RWPE1 (cell line): ENCODE measurements at places on chromosomes 12 and 14.
A peak's percentile ranks its signal among the peaks of the same experiment; 100 is the strongest.

DNA sequence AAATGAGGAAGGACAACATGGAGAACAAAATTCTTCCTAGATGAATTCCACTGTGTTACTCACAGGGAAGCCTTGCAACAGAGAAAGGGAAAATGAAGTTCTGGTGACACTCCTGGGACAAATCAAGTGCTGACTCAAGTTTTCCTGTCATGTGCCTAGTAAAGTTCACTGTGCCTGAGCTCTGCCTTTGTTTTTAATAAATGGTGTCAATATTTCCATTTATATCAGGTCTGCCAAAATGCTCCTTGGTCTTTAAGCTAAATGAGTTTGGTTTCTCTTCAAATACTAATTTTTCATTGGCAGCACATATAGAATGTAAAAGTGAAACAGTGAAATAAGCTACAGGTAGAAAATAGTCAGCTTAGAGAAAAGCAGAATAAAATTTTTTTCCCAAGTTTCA is 33.0 kb downstream of the HIGD1C start:
- no peak for DNase-seq

- DNase-seq, result no peak
Measured at GRCh38 chr12:122523280-122523679, 3.5 kb downstream of the RSRC2 start.

- no peak for DNase-seq
Measured at GRCh38 chr14:103360548-103360947, 24.7 kb upstream of the MARK3 start.

DNA sequence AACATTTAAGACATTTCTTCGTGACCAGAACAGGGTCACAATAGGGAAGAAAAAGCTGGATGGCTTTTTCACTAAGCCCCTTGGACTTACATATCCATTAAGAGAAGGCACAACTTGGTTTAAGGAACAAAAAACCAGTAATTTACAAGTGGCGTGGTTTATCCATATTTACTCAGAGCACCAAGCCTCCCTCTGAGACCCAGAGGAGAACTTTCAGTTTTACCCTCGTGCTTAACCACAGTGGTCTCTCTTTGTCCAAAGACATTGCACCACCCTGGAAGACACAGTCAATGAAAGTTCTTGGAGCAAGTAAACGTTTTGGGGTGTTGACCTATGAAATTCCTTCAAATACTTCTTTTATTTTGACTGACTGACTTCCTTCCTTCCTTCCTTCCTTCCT is 52.5 kb downstream of the SSPN start:
- DNase-seq, result no peak

DNA sequence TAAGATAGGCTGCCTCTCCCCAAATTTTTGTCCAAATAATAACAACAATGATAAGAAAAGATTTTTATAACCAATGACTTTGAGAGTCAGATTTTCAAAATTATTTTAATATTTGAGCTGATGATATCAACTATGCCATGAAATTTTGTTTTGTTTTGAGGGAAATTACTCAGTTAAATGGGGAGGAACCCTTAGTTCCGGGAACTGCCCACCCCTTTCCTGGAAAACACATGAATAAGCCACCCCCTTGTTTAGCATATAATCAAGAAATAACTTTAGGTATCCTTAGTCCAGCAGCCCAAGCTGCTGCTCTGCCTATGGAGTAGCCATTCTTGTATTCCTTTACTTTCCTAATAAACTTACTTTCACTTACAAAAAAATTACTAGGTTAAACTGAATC is 61.4 kb downstream of the HMGA2 start:
- no peak for DNase-seq

- no peak for DNase-seq
Measured at GRCh38 chr12:94674051-94674451, 23.7 kb upstream of the TMCC3 start.

- no peak for DNase-seq
Measured at GRCh38 chr14:60229614-60230013, 19.4 kb upstream of the PPM1A start.

DNA sequence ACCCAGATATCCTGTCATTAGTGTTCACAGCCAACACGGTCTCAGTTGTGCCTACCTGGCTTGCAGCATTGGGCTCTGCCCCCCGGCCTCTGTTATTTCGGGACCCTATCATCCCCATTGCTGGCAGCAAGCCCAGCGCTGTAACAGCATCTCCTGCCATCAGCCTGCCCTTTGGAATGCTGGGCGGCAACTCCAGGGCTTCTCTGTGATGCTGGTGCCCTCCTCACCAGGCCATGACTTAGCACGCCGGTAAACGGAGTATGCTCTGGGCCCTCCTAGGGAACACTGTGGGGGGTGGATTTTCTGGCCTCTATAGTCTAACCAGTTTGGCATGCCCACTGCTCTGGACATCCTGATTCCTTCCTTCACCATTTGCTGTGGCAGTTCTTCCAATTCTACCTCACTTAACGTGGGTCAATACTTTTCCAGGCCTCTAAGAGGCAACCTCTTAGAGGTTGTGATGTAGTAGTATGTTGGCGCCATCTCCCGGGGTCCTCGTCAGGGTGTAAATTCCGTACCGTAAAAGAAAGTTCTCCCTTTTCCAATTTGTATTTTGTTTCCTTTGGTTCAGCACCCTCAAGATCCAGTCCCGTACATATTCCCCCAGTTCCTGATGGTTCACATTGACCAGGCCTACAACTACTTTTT is 80.0 kb downstream of the SINHCAF start:
- peak; percentile 34 for DNase-seq

DNA sequence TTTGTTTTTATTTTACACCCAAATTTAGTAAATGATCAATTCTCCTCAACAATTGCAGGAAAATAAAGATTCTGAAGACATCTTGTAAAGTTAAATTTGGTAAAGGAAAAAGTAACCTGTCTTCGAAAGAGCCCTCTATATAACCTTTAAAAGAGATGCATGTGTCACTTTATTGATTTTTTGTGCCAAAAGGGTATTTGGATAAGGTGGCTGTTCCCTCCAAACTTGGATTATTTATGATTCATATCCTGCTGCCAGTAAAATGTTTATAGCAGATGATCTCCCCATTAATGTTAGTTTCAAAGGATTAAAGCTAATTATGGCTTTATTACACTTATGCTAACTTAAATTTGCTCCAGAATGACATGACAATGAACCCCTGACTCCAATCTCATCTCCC is 98.8 kb downstream of the DUSP6 start:
- no peak for DNase-seq

DNA sequence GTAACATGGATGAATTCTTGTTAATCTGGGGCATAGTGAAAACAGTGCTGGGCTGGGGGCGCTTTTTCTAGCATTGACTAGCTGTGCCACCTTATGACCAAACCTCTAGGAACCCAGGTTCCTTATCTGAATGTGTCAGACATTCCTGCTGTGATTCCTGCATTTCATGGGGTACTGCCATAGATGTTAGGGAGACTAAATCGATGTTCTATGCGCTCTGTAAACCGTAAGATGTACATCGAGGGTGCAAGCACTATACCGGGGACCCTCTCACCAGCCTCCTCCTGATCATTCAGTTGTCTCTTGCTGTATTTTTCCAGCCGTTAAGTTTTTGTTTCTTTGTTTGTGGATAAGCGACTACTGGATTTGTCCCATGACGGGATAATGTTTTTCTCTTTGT is 170.9 kb upstream of the PARP11 start:
- no peak for DNase-seq

DNA sequence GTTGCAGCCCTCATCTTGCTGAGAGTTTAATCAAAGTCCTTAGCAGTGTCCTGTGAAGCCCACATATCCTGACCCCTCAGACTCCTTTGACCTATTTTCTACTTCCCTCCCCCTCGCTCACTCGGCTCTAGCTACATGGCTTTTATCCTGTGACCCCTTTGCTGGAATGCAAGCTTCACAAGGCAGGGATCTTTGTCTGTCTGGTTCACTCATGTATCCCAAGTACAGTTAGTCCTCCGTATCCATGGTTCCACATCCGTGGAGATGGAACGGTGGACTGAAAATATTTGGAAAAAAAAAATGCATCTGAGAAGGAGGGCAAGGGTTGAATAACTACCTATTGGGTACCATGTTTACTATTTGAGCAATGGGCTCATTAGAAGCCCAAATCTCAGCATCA is 173.8 kb downstream of the BCAT1 start:
- DNase-seq, result no peak

DNA sequence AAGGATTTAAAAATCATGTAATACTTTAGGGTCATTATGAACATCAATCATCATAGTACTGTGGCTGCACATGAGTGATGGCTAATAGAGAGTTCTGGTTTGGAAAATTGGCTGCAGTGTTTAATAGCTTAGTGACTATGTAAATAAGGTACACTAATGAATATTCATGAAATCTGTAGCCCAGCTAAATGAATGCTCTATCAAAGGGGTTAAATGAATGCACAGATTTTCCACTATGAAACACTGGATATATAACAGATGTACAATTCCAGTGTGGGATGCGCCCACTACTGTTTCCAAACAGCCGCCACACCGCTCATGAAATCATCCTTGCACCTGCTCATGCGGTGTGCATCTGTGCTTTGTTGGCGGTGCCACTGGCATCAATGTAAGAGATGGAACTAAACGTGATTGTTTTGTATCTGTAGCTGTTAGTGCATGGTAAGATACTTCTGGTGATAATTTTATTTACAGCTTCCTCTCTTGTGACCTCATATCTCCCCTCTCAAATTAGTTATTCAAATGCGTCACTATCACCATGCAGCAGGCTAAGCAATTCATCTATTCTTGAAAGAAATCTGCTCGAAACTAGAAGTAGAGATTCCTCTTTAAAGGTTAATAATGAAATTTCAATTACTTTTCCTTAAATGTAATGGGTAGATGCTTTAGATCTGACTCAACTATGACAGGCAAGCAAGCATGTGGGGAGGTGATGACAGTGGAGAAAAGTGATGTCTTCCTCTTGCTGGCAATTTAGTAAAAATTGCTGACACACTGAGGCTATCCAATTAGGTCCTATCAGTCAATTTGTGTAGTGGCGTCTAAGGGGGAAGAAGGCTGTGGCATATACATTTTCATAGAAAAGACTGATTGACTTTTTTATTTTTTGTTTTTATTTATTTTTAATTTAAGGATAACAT is 433.6 kb downstream of the AEBP2 start:
- DNase-seq, result no peak

GRCh38 chr12:92439420-92439805 is 263.4 kb upstream of the PLEKHG7 start:
- peak; percentile 73 for DNase-seq

DNA sequence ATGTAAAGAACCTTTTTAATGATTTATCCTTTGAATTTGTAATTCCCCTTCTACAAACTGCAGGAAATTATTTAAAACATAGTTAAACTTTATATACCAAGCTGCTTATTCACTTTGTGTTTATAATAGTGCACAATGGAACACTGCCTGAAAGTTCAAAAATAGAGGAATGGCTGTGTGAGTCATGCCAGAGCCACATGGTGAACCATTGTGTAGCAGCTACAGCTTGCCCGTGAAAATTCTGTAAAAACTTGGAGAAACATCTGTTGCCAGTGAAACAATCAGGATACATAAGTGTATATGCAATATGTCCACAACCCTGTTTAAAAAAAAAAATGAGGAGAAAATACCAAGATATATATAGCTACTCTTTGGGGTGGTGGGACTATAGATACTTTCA is 59.5 kb downstream of the VEZT start:
- DNase-seq, result no peak

GRCh38 chr12:59940631-59941342 is 345.0 kb downstream of the SLC16A7 start:
- no peak for DNase-seq

GRCh38 chr14:103225062-103225461 is 101.8 kb downstream of the TNFAIP2 start:
- no peak for DNase-seq

DNA sequence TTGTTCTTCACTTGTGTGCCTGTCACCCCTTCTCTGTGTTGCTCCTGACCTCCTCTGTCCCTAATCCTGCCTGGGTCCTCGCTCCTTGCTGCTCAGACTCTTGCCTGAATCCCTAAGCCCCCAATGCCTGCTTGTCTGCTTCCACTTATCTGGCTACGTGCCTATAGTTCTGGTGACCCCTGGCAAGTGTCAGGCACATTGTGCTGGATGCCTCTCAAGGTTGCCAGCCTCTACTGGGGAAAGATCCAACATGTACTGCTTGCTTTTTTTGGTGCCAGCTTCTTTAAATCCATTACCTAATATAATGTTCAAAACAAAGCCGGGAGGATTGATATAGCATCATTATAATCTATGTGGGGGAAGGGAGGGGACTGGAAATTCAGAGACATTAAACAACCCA is 448.0 kb upstream of the CCDC196 start:
- DNase-seq, result no peak

GRCh38 chr12:116922194-116922897 is 11.6 kb downstream of the FBXW8 start:
- no peak for DNase-seq

DNA sequence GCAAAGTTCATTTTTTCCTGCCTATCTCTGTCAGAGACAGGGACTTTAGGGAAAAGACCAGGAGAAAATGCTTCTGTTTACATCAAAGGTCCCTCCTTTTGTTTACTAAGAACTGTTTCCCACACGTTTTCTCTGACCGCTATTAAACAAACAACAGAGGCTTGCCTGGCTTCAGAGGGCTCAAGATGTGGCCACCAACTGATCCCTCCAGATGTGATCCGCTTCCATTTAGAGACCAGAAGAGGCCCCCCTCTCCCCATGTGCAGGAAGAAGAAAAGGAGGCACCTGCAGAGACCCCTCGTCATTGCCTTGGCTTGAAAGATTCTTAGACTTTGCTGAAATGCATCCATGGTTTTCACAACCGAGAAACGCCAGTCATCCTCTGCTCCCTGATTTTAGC is 217.9 kb upstream of the PWP1 start:
- DNase-seq, result no peak

DNA sequence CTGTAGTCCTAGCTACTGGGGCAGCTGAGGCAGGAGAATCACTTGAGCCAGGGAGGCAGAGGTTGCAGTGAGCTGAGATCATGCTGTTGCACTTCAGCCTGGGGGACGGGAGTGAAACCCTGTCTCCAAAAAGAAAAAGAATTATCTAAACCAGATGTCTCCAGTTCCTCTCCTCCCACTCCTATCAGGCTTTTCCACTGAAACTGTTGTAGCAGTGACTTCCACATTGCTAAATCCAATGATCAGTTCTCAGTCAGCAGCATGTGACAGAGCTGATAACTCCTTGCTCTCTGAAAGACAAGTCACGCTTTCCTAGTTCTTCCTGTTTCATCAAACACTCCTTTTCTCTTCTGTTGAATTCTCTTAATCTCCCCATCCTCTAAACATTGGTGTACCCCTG is 8.6 kb downstream of the SLC38A6 start:
- no peak for DNase-seq

- DNase-seq, result no peak
Measured at GRCh38 chr12:9732921-9733461, at the start of gene CLECL1. Gene CLECL1, minus strand, starts transcription at chr12:9733097.

- no peak for DNase-seq
Measured at GRCh38 chr12:124347335-124347734, 52.4 kb downstream of the RFLNA start.

DNA sequence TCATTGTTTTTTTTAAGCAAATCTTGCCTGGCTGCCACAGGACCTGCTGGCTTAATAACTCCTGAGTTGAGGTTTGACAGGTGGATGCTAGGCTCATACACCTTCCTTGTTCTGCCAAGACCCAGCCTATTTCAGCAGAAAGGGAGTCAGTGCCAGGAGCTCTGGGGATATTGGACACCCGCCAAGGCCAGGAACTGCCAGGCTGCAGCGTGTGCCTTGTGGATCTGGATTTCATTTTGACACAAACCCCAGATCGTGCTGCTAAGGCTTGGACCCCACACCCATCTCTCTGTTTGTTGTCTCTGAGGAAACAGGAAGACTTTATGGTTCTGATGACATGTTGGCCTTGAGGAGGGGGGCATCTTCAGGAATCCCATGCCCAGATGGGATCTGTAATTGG is 44.4 kb upstream of the PRIMA1 start:
- DNase-seq, result no peak

GRCh38 chr14:85333313-85333712 is 196.6 kb upstream of the FLRT2 start:
- DNase-seq, result peak; percentile 54
